ENCODE measurements at places on chromosomes 2 and 18. TPM values are rescaled to one million over a fixed set of nuclear protein-coding genes. Genes with fewer than 3 reads are reported as not detected.

DNA sequence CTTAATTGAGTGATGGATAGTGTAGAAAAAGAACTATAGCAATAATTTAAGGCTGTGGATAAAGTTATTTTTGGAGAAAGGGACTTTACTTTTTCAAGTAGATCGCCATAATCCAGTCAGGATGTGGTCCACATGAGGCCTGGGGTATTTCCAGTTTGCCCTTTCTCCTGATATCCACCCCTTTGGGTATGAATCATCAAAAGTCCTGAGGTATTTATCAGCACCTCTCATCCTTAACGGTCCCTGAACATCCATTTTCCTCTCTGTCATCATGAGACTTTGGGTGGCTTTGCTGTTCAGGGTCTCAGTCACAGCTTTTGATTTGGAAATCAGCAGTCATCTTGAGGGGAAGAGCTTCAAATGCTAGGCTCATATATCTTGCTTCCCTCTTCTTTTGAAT, 39.3 kb upstream of the ELAC1 start:
- DNase-seq, result no peak

DNA sequence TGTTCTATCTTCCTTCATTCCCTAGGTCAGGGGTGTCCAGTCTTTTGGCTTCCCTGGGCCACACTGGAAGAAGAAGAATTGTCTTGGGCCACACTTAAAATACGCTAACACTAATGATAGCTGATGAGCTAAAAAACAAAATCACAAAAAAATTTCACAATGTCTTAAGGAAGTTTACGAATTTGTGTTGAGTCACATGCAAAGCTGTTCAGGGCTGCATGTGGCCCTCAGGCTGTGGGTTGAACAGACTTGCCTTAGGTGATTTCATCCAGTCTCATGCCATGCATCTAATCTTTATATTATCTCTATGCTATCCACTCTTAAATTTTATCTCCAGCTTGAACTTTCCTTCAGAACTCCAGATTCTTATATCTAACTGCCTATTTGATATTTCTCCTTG, 80.1 kb downstream of the CCDC85A start:
- DNase-seq, result no peak

- DNase-seq, result no peak
Observed at GRCh38 chr2:173693044-173693589, 272.1 kb downstream of the SP3 start.

The PIEZO2 gene
- polyA plus RNA-seq, result 18.2 TPM

GRCh38 chr2:9318461-9319337, 104.6 kb downstream of the ITGB1BP1 start:
- DNase-seq, result no peak

DNA sequence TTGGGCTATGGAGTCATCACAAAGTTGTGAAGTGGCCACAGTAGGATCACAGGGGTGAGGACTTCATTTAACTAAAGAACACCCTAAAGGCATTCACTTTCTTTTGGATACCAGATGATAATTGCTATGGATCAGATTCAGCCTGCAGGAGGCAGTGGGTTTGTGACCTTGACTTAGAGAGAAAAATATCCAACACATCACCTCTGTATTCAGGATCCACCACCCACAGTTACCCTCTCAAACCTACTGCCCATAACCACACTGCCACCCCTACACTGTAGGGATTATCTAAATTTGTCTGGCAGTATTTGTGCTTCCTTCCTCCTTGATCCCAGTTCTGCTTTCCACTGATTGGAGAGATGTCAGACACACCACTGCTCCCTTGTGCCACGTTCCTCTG, 269.4 kb downstream of the MYCN start:
- DNase-seq, result no peak

The RGPD4 gene
- polyA plus RNA-seq, result not detected

GRCh38 chr2:168216351-168217005, 30.9 kb downstream of the STK39 start:
- no peak for DNase-seq

DNA sequence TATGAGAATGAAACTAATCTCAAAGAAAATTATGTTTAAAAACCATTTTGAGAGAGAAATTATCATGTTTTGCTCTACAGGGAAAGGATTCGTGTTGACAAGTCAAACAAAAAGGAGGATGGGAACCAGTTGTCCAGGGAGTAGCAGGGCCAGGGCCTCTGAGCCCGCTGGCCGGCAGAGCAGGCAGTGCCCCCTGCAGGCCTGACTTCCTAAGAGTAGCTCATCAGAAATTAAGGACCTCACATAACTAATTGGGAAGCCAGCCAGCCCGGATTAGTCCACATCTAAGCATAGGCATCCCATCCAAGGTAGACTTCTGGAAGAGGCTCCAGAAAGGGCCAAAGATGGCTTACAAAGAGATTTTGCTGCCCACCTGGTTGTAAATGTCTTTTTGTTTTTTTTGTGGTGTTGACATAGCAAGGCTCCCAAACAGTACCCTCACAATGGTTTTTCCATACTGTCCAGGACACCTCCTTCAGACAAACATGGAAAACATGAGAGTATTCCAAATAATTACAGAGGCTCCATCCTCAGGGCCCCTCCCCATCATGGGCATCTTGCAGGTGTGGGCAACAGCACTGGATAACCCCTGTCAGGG, 241.2 kb upstream of the TANK start:
- no peak for DNase-seq

Measured in renal pelvis (tissue), 12 donors.